ENCODE measurements at places on chromosomes 5 and 9.
A peak's percentile ranks its signal among the peaks of the same experiment; 100 is the strongest.

DNA sequence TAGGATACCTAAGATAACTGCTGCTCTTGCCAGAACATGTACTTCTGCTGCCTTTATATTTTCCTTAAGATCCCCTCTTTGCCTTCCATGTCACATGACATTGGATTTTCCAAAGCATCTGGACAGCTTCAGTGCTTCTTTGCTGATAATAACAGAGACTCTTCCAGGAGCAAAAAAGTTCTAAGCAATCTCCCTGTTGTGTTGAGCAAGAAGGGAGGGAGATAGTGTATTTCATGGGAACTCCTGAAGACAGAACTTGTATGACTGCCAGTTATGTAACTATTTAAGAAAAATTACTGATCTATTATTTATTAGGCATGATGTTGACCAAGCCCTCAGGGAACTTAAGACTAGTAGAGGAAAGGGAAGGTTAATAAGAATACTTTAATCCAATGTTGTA is 454.7 kb downstream of the SPATA31D1 start:
- DNase-seq: no peak

- no peak for DNase-seq
These were observed 15.1 kb upstream of the TCF7 start for GRCh38 chr5:134099288-134099872.

DNA sequence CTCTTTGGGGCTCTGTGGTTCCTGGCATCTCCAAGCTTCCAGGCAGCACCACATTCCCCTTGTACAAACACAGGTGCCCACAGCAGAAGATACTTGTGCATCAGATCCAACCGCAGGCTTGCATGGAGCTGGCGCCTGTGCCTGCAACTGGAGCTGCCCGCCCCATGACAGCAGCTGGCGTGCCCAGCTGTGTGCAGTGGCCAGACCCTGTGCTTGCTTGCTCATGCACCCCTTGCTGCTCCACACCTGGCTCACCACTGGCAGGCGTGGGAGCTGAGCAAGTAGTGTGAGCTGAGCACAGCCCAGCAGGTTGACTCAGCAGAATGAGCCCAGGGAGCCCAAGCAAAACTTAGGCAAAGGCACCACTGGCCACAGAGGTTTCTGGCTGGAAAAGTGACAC is 84.4 kb upstream of the STARD4 start:
- no peak for DNase-seq

DNA sequence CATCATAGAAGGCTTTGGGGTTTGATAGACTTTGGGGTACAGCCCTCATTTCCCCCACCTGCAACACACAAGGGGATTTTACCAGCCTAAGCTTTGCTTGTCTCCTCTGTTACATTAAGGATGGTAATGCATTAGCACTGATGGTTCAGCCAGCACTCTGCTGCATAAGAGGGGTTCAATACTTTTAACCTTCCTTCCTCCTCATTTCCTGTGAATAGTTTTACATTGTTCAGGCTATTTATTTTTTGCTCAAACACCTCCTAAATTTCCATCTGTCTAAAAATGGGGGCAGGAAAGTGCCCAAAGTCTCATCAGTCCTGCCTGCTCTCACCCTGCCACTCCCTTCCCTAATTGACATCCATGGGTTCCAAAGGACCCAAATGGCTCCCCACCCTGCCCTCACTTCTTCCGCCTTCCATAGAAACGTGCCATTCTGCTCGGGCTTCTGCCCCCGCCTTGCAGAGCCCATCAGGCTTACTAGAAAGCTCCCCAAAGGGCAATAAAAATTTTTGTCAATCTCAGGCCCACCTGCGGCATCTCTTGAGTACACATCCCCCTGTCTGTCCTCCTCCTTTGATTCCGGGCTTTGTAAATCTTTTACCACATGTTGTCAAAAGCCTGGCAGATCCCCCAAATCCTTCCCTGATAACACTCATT is 239.5 kb upstream of the SLC24A2 start:
- DNase-seq: no peak

DNA sequence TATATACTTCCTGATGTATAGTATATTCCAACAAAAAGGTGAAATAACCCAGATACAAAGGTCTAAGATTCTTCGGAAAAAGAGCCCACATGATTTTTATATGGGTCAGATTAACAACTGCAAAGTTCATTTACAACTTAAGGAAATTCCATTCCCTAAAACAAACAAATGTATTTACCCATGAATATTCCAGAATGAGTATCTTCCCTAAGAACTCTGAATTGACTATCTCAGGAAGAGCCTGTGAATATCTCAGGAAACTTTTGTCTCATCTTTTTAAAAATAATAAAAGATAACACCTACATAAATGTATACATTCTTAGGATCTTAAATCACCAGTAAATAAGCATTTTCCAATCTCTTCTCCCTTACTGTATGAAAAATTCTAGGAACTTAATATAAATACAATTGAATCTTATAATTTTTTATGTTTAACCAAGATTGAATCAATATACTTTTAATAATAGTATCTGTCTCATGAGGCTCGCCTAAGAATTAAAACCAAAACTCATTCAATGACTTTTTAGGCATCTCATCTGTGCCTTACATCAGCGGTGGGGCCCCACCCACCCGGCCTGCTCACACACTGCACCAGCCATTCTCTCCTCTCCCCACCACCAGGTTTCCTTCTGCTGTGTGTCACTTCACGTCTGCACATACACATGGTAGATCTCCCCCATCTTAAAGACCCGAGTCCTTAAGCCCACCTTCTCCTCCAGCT is 78.1 kb downstream of the RAPGEF1 start:
- no peak for DNase-seq

- peak; percentile 96 for DNase-seq
These were observed 28.8 kb downstream of the PTPA start for GRCh38 chr9:129139993-129140396.

DNA sequence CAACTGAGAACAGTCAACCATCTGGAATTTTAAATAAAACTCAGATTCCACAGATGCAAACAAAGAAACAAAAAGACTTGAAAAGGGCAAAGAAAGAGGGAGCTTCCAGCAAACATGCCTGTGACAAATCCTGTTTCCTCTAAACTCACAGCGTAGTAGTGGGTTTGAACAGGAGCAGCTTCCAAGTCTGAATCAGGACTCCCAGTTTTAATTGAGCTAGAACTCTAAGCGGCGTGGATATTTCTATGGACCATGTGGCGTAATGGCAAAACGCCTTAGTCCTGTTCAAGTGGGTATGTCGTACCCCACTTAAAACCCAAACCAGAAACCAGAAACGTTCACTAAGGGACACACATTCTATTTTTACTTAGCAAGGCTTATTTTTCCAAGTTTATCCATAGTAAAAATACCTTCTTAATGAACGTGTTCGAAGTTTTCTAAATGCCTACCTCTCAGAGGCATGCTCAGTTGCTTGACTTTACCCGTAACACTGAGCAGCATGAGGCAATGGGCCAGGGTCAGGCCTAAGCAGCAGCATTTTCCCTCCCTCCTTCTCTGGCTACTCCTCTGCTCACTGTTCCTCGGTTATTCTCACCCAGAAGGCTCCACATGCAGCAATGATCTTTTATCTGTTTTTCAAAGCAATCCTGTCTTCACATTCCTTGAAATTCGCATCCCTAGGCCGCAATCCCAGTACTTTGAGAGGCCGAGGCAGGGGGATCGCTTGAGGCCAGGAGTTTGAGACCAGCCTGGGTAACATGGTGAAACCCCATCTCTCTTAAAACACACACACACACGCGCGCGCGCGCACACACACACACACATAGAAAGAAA is 77.9 kb downstream of the FNBP1 start:
- no peak for DNase-seq

DNA sequence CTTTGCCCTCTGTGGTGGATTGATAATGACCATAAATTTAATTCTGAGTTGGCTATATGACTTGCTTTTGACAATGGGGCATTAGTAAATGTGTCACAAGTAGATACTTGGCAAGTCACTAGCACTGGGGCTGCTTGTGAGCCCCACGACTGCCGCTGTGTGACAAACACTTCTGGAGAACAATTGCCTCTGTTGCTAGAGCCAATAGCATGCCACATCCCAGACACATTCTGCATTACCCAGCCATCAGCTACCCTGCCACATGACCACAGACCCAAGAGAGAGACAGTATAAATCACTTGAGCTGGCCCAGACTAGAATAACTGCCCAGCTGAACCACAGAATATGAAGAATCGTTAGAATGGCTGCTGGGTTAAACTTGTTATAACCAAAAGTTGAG is 753.2 kb upstream of the DMAC1 start:
- no peak for DNase-seq

GRCh38 chr5:124504081-124504916 is 242.1 kb downstream of the ZNF608 start:
- DNase-seq: no peak

- DNase-seq: no peak
These were observed 24.7 kb upstream of the TAS2R1 start for GRCh38 chr5:9654886-9655285.

DNA sequence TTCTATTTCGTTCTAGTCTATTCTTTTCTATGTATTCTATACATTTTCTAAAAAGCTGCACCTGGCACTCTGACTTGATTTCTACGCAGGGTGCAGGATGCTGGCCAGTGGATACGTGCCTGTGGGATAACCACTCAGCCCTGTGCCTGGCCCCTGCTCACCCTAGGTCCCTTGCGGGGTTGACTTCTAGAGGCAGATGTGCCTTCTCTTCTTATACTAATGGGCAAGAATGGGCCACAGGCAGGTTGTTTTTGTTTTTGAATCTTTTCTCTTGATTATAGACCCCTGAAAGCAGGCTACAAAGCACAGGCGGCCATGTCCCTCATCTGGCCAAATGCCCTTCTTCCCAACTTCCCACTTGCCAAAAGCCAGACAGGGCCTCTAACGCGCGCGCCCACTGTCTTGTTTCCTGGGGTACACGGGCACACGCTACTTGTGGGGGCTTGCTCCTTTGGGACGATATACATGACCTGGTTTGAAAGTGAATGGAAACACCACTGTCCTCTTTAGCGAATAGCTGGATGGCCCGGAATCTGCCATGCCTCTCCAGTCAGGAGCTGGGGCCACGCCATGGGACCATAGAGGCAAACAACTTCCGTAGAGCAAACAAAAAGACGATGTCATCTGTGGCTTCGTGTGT is 162.7 kb upstream of the IRX2 start:
- no peak for DNase-seq

DNA sequence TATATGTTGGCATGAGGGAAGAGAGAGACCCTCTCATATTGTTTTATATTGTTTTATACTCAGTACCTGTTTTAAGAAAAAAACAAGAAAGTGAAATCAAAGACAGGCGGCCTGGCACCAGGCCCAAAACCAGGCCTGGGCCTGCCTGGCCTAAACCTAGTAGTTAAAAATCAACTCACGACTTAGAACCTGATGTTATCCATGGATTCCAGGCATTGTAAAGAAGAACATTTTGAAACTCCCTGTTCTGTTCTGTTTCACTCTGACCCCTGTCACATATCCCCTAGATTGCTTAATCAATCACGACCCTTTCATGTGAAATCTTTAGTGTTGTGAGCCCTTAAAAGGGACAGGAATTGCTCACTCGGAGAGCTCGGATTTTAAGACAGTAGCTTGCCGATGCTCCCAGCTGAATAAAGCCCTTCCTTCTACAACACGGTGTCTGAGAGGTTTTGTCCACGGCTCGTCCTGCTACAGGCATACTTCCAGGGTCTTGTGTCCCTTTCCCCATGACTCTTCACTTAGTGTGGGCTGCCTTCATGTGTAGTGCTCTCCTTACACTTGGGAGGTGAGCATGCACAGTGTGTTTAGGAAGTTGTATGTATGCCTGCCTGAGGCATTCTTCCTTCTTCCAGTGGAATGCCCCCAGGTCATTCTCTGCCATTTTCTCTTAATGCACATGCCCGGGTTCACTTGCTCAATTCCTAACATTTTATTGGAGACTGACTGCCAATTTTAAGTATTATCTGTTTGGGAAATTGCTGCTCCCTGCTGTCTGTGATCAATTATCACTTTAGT is 17.8 kb downstream of the TBCA start:
- DNase-seq: no peak

DNA sequence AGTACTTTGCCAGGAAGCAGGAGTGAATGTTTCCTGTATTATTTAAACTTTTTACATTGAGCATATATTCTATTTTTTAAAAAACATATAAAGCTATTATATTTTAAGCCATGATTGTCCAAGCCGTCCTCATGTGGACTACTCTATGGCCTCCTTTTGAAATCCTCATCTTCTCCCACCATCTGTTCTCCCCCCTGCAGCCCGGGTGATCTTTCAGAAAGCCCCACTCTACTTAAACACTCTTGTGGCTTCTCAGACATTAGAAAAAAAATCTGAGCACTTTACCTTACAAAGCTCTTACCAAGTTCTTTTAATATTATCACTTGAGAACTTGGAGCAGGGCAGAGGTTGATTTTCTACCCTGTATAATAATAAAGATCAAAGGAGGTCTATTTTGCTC is 95.4 kb downstream of the CAVIN4 start:
- no peak for DNase-seq

- DNase-seq: peak; percentile 41
These were observed 28.2 kb upstream of the NCS1 start for GRCh38 chr9:130143958-130144366.

DNA sequence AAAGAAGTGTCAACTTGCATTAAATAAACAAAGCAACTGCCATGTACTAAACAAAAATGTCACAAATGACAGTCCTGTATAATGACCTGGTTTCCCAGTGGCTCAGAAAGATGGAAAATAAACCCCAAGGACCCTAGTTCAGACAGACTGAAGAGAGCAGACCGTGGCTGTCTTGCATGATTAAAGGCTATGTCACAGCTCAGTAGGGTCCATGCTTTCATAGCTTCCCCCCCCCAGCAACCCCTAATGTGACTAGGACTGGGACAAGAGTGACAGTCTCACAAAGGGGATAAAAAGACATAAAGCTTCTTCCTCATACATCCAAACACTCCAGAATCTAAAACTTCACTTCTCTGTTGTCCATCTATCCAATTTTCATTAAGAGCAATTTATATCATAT is 113.6 kb downstream of the NR6A1 start:
- no peak for DNase-seq

GRCh38 chr9:96031366-96031824 is 155.9 kb downstream of the ERCC6L2 start:
- no peak for DNase-seq

GRCh38 chr5:93221-93980 is 1.4 kb downstream of the PLEKHG4B start:
- DNase-seq: no peak

DNA sequence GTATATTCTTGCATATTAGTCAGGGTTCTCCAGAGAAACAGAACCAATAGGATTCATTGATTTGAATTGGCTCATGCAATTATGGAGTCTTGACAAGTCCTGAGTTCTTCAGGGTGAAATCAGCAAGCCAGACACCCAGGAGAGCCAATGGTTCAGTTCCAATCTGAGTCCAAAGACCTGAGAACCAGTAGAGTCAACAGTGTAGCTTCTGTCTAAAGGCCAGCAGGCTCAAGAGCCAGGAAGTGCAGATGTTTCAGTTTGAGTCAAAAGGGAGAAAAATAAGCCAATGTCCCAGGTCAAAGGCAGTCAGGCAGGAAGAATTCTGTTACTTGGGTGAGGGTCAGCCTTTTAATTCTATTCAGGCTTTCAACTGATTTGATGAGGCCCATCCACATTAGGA is 37.8 kb upstream of the ANKRD34B start:
- DNase-seq: no peak

DNA sequence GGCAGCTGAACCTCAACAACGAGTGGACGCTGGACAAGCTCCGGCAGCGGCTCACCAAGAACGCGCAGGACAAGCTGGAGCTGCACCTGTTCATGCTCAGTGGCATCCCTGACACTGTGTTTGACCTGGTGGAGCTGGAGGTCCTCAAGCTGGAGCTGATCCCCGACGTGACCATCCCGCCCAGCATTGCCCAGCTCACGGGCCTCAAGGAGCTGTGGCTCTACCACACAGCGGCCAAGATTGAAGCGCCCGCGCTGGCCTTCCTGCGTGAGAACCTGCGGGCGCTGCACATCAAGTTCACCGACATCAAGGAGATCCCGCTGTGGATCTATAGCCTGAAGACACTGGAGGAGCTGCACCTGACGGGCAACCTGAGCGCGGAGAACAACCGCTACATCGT is 12.4 kb upstream of the PHYHD1 start:
- DNase-seq: no peak

All from KBM-7 (cell line).